Osteoblast (primary cell): ENCODE measurements at places on chromosomes 5 and 9. TPM values are rescaled to one million over a fixed set of nuclear protein-coding genes. Genes with fewer than 3 reads are reported as not detected.

GPX3 gene
- total RNA-seq: 8.8 and 9.8 TPM in 2 replicates

DAP gene
- 31.1 and 36.2 TPM in 2 replicates for total RNA-seq

LCP2 gene
- total RNA-seq: not detected in 2 replicates

MED27 gene
- total RNA-seq: 25.7 and 30.9 TPM in 2 replicates

HAVCR1 gene
- total RNA-seq: 0.36 TPM in 1 of 2 replicates, not detected in the other
